Cardiac muscle cell (in vitro differentiated cells and primary cell): ENCODE measurements at places on chromosomes 1 and 21.

- DNase-seq, result peak; percentile 25
Observed at GRCh38 chr1:12038356-12039163, 19.3 kb downstream of the MIIP start.

DNA sequence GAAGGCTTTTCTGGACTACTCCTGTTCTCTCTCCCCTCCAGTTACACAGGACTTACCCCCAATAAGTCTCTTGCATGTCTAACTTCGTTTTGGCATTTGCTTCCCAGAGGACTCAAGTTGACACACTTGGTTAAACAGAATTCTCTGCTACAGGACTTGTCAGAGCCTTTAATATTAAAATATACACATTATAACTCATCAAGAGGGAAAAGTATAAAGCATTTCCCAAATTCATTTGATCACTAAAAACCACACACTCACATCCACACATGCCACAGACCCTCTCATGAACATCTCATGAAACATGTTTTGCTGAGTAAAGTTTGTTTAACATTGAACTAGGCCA is 8.7 kb upstream of the CAPN2 start:
- DNase-seq, result no peak

DNA sequence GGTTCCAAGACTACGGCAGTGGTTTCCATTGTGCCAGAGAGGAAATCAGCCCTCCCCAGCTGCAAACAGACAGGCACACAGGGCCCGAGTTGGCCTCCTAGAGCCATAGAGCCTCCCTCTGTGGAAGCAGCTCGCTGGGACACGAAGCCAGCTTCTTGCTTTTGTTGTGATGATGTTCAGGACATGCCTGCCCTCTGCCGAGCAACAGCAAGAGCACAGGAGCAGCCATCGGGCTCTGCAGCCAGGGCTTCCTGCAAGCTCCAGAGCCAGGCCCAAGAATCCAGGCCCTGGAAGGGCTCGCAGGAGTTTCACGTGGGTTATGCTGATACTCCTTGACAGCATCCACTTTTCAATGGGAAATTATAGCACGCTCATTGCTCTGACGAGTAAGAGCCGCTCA is 18.5 kb downstream of the NPHP4 start:
- peak; percentile 15 for DNase-seq

- no peak for DNase-seq
Observed at GRCh38 chr1:160646711-160647328, at the start of gene SLAMF1. Gene SLAMF1 (minus strand): TSS chr1:160647044. CDS start chr1:160646945, 99 bp downstream.

DNA sequence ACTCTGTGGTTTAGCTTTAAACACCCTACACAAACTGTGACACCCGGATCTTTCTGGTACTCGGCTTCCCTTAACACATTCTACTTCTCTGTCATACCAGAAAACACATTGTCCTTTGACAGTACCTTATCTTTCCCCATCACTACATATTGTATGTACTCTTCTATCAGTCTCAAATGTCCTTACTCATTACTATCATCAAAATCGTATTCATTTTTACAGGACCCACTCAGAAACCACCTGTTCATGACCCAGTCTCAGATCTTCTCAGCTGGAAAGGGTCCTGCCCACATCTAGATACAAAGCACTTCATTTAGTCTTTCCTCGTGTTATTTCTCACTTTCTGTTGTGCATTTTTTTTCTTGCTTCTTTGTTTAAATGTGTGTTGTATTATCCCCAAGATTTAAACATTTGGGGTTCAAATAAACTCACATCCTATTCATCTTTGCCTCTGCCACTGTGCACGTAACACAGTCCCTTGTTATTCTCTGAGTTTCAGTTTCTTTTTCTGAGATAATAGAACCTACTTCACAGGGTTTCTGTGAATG is 27.7 kb downstream of the CD34 start:
- DNase-seq, result no peak

GRCh38 chr1:192546596-192547190 is 28.9 kb upstream of the RGS1 start:
- no peak for DNase-seq

- DNase-seq, result peak; percentile 90
Observed at GRCh38 chr1:155323729-155324036, 3.0 kb downstream of the RUSC1 start.

DNA sequence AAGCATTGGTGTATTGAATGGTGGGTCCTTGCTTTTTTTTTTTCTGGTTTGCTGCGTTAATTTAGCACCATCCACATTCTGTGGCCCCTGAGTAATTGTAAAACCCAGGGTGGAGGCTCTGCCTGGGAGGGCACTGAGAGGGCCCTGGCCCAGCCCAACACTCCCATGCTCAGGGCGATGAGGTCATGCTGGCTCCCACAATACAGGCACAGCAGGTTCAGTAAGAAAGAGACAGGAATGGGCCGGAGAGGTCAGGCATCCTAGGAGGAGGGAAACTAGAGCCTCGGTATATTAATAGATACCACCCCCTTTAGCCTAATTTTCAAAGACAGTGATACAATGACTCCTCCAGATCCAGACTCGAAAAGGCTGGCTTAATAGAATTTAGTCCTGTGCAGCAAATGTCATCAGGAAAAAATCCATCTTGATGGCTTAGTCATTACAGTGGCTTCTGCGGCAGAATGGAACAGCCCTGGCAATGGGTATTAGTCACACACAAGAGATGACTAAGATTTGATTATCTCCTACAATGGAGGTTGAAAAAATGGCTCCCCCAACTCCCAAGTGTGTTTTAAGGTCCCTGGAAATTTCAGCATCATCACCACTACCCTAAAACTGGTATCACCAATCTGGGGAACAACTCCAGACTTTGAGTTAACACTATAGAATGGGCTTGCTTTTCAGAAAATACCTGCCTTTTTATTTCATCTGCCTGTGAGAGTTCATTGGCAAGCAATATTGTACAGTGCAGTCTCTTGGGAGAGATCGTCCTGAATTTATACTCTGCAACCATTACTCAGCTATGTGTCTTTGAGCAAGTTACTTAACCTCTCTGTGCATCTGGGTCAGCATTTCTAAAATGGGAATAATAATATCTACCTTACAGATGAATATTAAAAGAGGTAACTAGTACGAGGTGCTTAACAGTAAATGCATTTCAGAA is 43.9 kb upstream of the LYST start:
- DNase-seq, result peak; percentile 80

GRCh38 chr1:12469990-12470389 is 148.0 kb downstream of the DHRS3 start:
- DNase-seq, result no peak

- DNase-seq, result peak; percentile 69
Observed at GRCh38 chr1:13960375-13960987, 260.5 kb downstream of the PRDM2 start.

DNA sequence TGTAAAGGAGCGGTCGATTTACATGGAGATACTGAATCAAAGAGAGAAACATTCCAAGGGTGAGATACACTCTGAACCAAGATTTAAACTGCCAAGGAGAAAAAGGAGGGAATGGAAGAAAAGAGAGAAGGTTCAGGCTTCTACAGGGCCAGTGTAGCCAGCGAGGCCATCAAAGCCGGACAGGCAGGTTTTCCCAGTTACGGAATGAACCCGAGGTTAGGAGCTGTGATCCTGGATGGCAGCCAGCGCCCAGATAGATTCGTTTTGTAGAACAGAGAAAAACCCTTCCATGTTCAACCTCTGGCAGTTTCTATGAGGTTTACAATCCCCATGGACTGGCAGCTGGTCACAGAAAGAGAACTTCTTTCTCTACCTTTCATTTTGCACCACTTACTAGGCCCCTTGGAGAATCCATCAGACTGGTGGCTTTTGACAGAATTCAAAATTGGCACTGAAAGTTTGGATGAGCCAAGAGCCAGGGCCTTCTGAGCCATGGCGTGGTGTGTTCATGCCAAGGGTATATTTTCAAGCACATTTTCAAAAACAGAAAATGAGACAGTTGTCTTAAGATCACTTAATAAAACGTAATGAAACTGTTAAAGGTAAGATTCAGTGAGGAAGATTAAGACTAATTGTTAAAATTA is 171.5 kb downstream of the RUNX1 start:
- DNase-seq, result no peak

- no peak for DNase-seq
Observed at GRCh38 chr21:19197950-19198349, 794.4 kb upstream of the TMPRSS15 start.

- DNase-seq, result peak; percentile 28
Observed at GRCh38 chr1:211474451-211474850, 17.5 kb downstream of the RD3 start.

DNA sequence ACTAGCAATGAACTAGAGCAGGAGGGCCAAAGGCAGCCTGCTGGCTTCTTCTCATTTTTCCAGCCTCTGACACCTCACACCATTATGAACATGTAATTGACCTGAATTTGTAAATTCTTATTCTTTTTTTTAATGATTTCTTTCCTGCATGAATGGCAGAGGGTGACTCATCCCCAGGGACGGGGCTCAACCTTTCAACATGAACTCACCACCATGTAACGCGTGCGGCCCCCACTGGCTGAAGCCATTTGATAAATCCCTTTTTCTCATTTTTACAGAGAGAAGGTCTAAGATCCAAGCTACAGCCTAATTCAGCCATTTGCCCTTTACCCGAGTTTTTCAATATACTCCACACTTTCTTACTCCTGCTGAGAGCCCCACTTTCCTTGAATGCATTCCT is 9.3 kb upstream of the ETS2 start:
- DNase-seq, result no peak

DNA sequence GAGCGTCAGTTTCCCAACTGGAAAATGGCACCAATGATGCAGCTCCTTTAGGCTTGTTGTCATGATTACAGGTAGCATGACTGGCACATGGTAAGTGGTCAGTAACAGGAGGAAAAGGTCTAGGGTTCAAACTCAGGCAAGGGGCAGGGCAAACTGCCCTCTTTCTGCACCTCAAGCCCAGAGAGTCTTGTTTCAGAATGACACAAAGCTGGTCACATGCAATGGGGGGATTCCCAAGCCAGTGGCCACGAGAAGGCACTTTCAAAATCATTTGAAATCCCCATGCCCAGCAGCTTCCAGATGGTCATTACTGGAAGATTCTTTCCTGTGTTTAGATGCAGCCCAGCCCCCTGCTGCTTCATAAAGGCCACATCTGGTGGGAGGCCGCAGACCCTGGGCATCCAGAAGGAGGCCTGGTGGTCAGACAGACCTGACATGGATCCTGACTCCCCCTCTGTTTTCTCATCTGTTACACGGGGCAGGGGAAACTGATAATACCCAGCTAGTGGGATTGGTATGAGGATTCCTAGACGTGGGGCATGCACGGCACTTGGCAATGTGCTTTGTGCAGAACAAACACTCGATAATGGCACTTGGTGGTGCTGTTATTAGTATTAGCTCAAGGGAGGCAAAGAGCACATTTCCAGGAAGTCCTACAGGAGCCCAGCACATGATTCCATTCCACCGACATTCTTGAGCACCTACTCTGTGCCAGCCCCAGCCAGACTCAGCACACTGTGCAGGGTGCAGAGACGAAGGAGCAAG is 6.9 kb upstream of the PLA2G2D start:
- DNase-seq, result no peak

- peak; percentile 80 for DNase-seq
Observed at GRCh38 chr1:39091845-39092645, 65.9 kb downstream of the NDUFS5 start.

DNA sequence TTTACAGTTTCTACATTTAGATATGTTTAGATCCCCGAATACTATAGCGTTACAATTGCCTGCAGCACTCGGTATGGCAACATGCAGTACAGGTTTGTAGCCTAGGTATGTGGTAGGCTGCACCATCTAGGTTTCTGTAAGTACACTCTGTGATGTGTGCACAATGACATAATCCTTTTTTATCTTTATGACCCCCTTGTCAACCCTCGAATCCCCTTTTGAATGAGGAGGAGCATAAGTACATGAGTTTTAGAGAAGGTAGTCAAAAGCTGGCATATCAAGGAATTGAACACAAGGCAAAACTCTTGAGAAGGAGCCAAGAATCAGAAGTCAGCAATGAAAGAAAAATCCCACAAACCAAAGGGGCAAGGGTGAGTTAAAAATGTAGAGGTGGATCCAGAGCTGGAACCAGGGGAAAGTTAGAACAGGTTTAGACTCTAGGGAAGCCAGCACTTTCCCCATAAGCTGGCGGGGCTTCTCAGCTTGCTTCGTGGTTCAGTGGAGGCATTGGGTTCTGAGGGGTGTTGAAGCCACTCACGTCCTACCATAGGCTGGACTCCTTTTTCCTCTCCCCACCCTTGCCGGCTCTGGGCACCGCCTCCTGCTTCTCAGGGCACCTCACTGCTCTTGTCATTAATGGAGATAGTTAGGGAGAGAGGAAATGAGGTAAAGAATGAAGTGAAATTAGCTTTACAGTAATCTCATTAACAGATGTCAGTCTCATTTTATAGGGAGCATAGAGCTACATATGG is 31.3 kb downstream of the OLFML3 start:
- no peak for DNase-seq

DNA sequence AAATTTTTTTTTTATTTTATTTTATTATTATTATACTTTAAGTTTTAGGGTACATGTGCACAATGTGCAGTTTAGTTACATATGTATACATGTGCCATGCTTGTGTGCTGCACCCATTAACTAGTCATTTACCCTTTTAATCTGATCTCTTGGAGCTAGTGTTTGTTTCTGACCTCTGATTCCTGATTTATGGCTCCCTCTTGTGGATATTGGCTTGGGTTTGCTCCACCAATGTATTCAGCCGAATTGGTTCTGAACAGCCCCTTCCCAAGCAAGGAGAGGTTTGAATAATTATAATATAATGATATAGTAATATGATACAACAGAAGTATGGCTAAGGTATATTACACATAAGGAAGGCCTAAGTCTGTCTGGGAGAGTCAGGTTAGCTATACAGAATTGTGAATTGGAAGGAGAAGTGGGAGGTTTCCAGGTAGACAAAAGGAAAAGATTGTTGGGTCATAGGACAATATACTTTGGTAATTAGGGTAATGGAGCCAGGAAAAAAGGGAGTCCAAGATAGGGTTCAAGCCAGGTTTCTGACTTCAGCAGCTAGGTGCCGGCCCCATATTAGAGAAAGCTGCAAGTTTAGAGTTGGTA is 53.1 kb upstream of the HMCN1 start:
- DNase-seq, result peak; percentile 65

DNA sequence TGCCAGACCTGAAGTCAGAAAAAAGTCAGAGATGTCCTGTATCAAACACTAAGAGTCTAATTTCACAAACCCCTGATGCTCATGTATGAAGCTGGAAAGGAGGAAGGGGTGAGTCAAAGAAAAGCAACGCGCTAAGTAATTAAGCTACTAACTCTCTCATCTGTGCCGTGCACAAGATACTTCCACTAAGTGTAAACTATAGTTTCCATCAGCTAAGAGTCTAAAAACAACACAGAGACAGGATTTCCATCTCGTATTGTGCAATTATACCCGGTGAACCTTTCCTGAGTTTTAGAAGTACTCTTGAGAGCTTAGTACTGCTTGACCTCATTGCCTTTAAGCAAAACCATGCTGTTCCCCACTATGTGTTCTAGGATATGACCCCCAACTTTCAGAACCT is 19.0 kb downstream of the DNALI1 start:
- peak; percentile 22 for DNase-seq
